ENCODE measurements at places on chromosomes 3 and 15.

- no peak for DNase-seq
Observed at GRCh38 chr15:64023220-64023619, 23.1 kb downstream of the DAPK2 start.

DNA sequence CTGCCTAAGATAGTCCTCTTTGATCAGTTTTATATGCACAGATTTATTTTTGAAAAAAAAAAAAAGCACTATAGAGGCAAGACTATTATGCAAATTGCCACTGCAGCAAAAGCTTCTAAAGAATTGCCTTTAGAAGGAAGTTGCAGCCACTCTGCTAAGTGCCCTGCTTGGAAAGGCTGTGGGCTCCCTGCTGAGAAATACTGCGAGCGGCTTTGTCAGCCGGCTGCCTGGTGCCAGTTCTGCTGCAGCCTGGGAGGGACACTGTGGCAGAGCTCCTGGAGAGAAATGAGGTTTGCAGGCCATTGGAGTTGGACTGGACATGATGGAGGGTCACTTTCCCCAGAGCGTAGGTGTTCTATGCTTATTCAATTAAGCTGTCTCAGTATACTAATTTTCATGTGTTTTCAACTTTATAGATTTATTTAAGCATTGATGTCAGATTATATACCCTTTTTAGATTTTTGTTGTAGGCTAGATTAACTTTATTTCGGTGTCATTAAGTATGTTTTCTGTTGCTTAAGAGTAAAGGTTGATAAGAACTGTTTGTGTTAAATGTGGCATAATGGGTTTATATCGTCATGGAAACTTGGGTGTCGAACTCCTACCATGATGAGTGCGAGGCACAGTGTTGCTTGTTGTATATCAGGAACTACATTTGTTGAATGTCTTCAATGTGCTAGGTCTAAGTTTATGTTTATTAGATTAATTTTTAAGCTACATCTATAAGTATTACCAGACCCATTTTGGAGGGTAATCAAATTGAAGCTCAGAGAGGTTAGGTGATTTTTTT, 6.6 kb downstream of the MAP2K5 start:
- no peak for DNase-seq

DNA sequence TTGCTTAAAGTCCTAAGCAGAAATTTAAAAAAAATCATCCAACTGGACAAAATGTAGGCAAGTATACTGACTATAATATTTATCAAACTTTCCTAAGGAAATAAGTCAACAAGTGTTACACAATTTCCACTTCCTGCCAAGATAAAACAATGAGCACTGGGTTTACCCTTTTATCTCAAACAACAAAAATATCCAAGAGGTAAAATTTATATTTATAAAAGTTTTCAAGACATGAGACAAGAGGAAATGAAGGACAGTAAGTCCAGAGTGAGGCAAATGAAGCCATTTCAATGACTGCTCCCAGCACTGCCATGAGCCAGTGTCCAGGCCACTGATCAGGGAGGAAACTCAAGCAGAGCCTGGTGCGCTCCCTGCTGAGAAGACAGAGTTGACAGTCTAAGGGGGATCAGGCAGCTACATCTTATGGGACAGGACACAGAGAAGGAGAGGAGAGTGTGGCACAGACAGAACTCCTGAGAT, 439.4 kb downstream of the RAP2B start:
- no peak for DNase-seq

- peak; percentile 12 for DNase-seq
Observed at GRCh38 chr15:38707802-38708671, 143.4 kb upstream of the RASGRP1 start.

- DNase-seq = no peak
Observed at GRCh38 chr3:130948929-130949328, 55.0 kb downstream of the ATP2C1 start.

- no peak for DNase-seq
Observed at GRCh38 chr3:126211569-126211968, 31.2 kb upstream of the ALDH1L1 start.

DNA sequence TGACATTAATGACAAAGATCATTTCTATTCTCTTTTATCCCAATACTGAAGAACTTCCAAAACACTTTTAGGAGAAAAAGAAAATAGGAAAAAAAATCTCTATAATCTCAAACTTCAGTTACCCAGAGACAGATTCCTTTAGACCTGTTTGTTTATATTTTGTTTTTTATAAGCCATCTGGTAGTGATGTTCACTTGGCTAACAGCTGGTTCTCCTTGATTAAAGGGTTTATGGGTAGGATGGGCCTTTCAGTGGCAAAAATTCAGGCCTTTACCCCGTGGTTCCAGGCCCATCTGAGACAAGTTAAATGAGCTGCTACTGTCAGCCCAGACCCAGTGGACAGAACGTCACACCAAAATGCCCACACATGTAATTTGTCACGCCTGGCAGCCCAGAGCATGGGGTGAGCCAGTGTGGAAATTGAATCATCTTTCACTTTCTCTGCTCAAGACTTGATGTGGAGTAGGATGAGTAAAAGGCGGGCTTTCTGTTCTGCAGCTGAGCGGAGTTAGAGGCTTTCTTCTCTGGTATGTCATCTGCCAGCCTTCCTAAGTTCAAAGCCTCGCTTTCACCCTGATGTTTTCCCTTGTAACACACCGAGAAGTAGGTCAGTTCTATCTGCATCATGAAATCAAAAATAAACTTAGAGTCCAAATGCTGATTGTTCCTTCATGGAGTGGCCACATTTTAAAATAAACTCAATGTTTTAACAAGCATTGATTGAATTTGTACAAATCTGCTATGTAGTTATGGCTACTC, 62.5 kb upstream of the SKOR1 start:
- no peak for DNase-seq

GRCh38 chr15:81293728-81294515, 30.0 kb downstream of the STARD5 start:
- DNase-seq = no peak

GRCh38 chr3:174960898-174961297, 101.8 kb downstream of the NAALADL2 start:
- DNase-seq = no peak

DNA sequence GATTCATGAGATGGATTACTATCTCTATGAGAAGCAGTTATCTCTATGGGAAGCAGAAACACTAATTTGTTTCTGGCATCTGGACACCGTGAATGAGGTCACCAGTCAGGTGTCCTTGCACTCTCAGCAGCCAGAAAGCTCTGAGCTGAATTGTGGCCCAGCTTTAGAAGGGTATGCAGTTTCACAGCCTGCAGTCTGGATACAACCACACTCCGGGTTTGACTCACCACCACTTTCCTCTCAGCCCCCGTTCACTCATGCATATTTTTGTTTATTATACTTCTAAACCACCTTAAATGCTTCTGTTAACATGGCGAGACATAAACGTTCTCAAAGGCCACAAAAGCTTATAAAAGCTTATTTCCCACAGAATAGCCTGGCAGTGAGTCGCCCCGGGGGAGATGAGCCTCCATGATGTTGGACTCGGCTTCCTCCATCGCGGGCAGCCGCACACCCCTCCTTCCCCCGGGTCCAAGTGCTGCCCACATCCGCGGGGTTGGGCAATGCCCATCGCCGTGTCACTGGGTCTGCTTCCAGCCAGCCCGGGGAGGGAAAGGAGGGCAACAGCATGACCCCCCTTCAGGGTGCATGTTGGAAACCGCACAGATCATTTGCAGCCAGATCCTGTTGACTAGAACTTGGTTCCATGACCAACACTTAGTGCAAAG, 16.8 kb upstream of the SLC41A3 start:
- no peak for DNase-seq

DNA sequence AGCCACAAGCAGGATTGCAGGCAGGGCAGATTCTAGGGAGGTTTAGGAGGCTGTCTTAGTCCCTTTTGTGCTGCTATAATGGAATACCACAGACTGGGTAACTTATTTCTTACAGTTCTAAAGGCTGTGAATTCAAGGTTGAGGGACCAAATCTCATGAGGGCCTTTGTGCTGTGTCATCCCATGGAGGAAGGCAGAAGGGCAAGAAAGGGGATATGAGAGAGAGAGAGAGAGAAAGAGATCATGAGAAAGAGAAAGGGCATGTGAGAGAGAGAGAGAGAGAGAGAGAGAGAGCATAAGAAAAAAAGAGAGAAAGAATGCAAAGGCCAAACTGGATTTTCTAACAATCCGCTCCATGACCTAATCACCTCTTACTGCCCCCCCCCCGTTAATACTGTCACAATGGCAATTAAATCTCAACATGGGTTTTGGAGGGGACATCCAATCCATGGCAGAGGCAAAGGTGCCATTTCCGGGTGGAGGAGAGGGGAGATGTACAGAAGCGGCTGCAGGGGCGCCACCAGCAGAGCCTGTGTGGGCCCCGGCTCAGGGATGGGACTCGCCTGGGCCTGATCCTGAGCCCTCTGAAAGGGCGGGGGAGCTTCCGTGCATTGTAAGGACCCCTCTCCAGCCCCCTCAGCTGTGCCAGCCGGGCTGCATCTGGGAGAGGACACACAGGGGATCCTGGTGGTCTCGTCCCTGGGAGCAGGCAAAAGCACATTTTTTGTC, 20.5 kb downstream of the MRPS11 start:
- DNase-seq = no peak

- no peak for DNase-seq
Observed at GRCh38 chr15:91281947-91282346, 181.9 kb downstream of the SV2B start.

DNA sequence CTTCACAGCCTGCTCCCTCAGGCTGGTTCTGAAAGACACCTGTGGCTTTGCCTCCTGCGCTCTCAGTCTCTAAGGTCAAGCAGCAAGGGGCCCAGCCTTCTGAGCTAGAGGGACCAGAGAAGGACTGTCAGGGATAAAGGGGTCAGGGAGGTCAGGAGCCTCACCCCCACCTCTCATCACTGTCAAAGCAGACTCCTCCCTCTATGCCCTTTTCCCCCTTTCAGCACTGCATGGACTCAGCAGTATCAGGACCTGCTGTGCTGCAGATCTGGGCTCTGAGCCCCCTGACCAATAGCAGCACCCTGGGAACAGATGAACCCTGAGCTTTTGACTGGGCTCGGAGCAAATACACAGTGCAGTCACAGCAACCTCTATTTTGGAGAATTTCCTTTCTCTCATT, 3.2 kb upstream of the BMF start:
- no peak for DNase-seq

GRCh38 chr3:101179637-101180036, 140.7 kb downstream of the IMPG2 start:
- DNase-seq = no peak

DNA sequence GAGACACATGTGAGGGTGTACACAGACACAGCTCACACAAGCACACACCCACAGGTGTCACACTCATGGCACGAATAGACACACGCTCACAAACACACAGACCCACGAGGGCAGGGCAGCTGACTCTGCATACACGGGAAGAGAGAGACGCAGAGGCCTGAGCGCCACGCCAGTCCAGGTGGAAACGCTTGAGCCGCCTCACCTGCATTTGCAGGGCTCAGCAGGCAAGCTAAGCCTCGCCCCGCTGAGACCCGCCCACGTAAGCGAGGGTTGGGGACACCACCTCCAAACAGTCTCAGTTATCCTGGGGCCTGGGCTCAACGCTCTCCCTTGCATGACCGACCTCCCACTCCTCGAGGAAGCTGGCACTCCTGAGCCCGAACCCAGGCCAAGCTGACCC, 73.2 kb downstream of the TLE3 start:
- DNase-seq = no peak
